CD14-positive monocyte (primary cell): ENCODE measurements at places on chromosomes 2 and 18. TPM values are rescaled to one million over a fixed set of nuclear protein-coding genes. Genes with fewer than 3 reads are reported as not detected.

DNA sequence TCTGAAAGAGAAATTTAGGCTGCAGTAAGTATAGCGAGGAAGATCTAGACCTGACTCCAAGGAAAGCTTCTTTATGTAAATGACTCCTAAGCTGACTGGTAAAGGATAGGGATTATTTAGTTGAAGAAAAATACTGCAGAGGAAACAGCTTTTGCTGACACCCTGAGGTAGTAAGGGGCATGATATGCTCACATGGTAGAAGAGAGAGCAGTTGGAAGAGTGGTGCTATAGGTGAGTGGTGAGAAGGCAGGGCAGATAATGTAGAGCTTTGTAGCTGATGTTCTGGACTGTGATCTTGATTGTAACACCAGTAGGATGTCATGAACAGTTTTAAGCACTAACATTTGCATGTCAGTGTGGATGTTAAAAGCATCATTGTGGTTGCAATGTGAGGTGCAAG, 639.1 kb upstream of the SLC39A10 start:
- no peak for DNase-seq
- H3K4me1 ChIP-seq, result no peaks in the 10 kb centered on the region
- no peak overlapping the region for H3K4me3 ChIP-seq
- no peaks in the 10 kb centered on the region for H3K27me3 ChIP-seq

DNA sequence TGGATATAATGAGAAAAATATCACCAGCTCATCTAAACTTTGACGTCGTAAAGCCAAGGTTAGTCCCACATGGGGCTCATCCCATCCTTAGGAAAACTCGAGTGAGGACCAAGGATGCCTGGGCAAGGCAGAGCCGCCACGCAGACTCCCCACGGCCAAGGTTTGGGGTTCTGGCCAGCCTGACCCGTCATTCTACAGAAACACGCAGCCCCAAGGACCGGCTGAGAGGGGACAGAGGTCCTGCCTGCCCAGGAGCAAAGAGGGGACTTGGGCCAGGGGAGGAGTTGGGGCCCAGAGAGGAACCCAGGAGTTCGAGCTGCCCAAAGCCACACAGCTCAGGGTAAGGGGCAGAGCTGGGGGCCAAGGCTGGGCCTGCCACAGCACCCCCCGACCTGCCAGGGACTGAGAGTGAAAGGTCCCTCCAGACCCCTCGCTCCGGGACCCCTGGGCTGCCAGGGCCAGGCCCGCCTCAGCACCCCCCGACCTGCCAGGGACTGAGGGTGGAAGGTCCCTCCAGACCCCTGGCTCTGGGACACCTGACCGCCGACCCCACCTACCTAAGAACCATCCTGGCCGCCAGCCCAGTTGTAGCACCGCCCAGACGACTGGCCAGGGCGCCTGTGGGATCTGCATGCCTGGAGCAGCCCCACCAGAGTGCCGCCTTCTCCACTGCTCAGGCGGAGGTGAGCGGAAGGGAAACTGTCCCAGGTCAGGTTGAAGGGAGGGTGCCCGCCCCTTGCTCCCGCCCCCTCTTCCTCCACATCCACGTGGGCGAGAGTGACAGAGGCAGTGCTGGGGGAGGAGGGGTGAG, at the start of gene PDCD1:
TSS of gene PDCD1 (minus strand) at position 689 of the 811 bp plus-strand sequence. CDS start at position 633, 56 bp downstream.
- no peaks in the 10 kb centered on the region for H3K27me3 ChIP-seq
- peaks cover 9% of the 10 kb centered on the region for H3K4me1 ChIP-seq
- H3K36me3 ChIP-seq, result no peaks in the 10 kb centered on the region
- H3K4me3 ChIP-seq, result no peak within 1 kb of the TSS
- no peak within 1 kb of the TSS for H3K27ac ChIP-seq

- H3K4me1 ChIP-seq, result no peaks in the 10 kb centered on the region
- no peak overlapping the region for H3K27ac ChIP-seq
- H3K4me3 ChIP-seq, result no peak overlapping the region
- no peaks in the 10 kb centered on the region for H3K27me3 ChIP-seq
- no peaks in the 10 kb centered on the region for H3K36me3 ChIP-seq
- no peak for DNase-seq
Observed at GRCh38 chr18:48636436-48636835, 97.6 kb downstream of the CTIF start.

- no peaks in the 10 kb centered on the region for H3K27me3 ChIP-seq
- H3K4me3 ChIP-seq, result peak overlapping the region; percentile 55
- peak overlapping the region; percentile 95 for H3K27ac ChIP-seq
Observed at GRCh38 chr2:233085839-233086150, 25.7 kb downstream of the INPP5D start.

Gene RAB27B
- 0.11 TPM for polyA plus RNA-seq

GRCh38 chr18:55387139-55387984, 200.6 kb downstream of the TCF4 start:
- DNase-seq, result no peak
- no peaks in the 10 kb centered on the region for H3K36me3 ChIP-seq
- H3K27ac ChIP-seq, result no peak overlapping the region
- H3K4me1 ChIP-seq, result no peaks in the 10 kb centered on the region

Gene CYP1B1
- polyA plus RNA-seq, result 162 TPM

DNA sequence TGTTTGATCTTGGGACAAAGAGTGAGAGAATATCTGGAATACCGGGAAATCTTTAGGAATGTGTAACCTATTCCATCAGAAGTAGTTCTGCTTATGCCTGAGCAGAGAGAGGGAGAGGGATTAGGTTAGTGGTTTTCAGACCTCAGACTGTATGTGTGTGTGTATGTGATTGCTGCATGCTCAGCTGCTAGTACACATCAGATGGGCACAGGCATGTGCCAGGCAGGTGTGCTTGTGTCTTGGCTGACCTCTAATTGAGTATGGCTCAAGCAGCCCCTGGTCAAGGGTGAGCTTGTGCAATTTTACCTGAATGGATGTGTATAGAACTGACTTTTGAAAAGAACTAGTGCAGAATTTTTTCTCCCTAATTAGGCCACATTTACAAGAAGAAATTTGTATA, 91.2 kb downstream of the INSIG2 start:
- H3K27me3 ChIP-seq, result no peaks in the 10 kb centered on the region
- no peak for DNase-seq
- H3K4me1 ChIP-seq, result peaks cover 20% of the 10 kb centered on the region
- H3K4me3 ChIP-seq, result no peak overlapping the region
- no peaks in the 10 kb centered on the region for H3K36me3 ChIP-seq
- H3K27ac ChIP-seq, result no peak overlapping the region

Gene UGT1A8
- polyA plus RNA-seq, result not detected

GRCh38 chr2:11713815-11714214, 32.6 kb upstream of the LPIN1 start:
- H3K36me3 ChIP-seq, result no peaks in the 10 kb centered on the region
- no peak overlapping the region for H3K4me3 ChIP-seq
- no peak for DNase-seq
- H3K4me1 ChIP-seq, result peaks cover 29% of the 10 kb centered on the region
- no peak overlapping the region for H3K27ac ChIP-seq

DNA sequence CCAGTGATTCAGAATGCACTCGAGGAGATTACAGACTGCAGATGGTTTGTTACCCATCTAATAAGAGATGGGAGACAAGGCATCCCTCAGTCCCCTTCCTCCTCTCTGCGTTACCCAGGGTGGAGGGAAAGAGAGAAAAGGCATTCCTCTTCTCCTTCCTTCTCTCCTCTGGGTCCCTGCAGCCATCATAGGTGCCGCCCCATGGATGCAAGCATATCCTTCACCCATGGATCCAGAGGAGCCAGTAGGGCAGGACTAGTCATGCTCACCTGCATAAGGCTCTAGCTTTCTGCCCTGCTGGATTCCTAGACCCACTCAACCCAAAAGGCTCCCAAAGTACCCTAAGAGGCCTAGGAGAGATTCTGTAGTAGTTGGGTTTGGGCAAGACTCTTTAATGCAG, 20.4 kb downstream of the CMPK2 start:
- H3K27ac ChIP-seq, result no peak overlapping the region
- no peaks in the 10 kb centered on the region for H3K27me3 ChIP-seq
- DNase-seq, result no peak
- H3K4me1 ChIP-seq, result no peaks in the 10 kb centered on the region
- H3K4me3 ChIP-seq, result no peak overlapping the region

Gene CABYR
- polyA plus RNA-seq, result not detected

Gene RBMS1
- polyA plus RNA-seq, result 91.2 TPM

Gene SP140L
- 8.5 TPM for polyA plus RNA-seq

DNA sequence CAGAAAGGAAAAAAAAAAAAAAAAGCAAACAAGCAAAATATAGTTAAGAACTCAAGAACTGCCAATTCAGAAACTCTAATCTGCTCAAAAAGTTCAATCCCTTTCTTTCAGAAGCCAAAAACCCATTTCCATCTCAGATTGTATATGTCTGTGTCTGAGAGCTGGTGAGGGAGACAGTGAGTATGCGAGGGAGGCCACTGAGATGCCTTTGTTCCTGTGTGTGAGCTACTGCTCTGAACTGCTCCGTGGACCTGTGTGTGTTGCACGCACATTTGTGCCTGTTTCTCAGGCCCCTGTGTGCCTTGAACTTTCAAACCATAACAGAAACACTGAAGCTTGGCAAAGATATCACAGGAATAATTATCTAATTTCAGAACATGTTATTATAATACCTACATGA, 2.5 kb upstream of the PKDCC start:
- no peaks in the 10 kb centered on the region for H3K36me3 ChIP-seq
- peaks cover 5% of the 10 kb centered on the region for H3K4me1 ChIP-seq
- H3K4me3 ChIP-seq, result no peak overlapping the region
- DNase-seq, result no peak
- no peak overlapping the region for H3K27ac ChIP-seq

DNA sequence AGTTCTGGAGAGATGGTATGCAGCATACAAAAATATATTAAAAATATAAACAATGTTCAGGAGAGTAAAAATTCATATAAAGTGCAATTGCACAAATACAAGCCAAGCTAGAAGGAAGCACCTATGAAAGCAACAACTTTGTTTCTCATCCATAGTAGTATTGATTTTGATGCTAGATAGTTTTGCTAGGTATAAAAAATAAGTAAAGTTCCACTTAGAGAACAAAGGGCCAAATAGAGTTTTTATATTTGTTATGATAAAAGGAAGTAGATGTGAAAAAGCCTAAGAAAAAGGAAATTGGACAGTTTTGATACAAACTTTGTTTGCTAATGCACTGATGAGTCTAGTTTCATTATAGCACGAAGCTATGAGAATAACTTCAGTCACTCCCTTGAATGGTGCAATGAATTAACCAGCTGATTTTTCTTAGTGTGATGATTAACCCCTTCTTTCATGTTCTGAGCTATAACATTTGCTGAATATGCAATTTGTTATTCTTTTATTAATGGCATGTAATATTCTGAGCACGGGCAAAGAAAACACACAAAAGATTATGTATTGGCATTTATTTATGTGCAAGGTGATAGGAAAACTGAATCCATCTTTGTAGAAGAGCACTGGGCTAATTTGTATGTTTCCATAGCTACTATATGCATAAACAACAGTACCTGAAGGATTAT, 24.7 kb downstream of the SLC5A7 start:
- H3K36me3 ChIP-seq, result no peaks in the 10 kb centered on the region
- no peaks in the 10 kb centered on the region for H3K27me3 ChIP-seq
- no peak overlapping the region for H3K4me3 ChIP-seq
- H3K4me1 ChIP-seq, result no peaks in the 10 kb centered on the region
- DNase-seq, result no peak

DNA sequence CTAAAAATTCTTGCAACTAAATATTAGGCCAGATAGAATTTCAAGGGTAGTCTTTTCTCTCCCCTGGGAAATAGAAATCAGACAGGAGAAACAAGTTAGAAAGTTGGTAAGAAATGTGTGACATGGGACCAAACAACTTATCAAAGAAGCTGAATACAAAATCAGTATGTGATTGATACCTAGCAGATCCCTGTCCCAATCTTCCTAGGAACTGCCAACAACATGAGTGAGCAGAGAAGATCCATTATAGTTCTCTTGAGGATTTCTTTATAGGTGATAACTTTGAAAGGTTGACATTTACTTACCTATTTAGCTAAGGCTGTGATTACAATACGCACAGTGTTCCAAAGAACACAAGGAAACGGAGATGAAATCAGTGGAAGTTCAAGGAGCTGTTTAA, 162.4 kb downstream of the DLGAP1 start:
- H3K4me1 ChIP-seq, result no peaks in the 10 kb centered on the region
- no peaks in the 10 kb centered on the region for H3K36me3 ChIP-seq
- H3K4me3 ChIP-seq, result no peak overlapping the region
- DNase-seq, result no peak
- no peak overlapping the region for H3K27ac ChIP-seq
- no peaks in the 10 kb centered on the region for H3K27me3 ChIP-seq

DNA sequence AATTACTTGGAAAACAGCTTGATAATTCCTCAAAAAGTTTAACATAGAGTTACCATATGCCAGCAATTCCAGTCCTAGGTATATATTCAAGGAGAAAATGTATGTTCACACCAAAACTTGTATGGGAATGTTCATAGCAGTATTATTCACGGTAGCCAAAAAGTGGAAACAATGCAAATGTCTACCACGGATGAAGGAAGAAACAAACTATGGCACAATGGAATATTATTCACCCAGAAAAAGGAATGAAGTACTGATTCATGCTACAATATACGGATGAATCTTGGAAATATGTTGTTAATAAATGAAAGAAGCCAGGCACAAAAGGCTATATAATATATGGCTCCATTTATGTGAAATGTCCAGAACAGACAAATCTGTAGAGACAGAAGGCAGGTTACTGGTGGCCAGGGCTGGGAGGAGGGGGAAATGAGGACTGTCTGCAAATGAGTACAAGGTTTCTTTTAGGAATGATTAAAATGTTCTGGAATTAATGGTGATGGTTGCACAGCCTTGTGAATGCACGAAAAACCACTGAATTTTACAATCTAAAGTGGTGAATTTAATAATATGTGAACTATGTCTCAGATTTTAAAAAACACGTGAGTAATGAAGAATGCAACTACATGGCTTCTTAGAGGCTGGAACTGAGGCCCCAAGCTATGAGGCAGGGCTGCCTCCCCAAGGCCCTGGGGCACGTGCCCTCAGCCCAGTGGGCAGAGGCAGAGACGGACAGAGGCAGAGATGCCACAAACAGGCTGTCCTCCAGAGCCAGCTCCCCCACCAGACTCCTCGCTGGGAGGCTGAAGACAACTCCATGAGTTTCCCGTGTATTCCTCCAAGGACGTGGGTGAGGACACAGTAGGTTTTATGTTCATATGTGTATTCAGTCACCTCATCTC, 5.0 kb downstream of the LIMS2 start:
- H3K27ac ChIP-seq, result no peak overlapping the region
- H3K4me1 ChIP-seq, result peaks cover 4% of the 10 kb centered on the region
- H3K36me3 ChIP-seq, result no peaks in the 10 kb centered on the region
- H3K4me3 ChIP-seq, result no peak overlapping the region
- H3K27me3 ChIP-seq, result peaks cover 24% of the 10 kb centered on the region

Gene MROH2A
- not detected for polyA plus RNA-seq

- no peaks in the 10 kb centered on the region for H3K36me3 ChIP-seq
- H3K4me3 ChIP-seq, result no peak overlapping the region
- DNase-seq, result no peak
- H3K4me1 ChIP-seq, result no peaks in the 10 kb centered on the region
- no peaks in the 10 kb centered on the region for H3K27me3 ChIP-seq
- no peak overlapping the region for H3K27ac ChIP-seq
Observed at GRCh38 chr2:57450170-57450569, 596.4 kb upstream of the VRK2 start.

Gene DHRS9
- 10.0 TPM for polyA plus RNA-seq

Gene FABP1
- not detected in 2 replicates for polyA plus RNA-seq

- peaks cover 76% of the 10 kb centered on the region for H3K36me3 ChIP-seq
- no peaks in the 10 kb centered on the region for H3K4me1 ChIP-seq
- no peak overlapping the region for H3K27ac ChIP-seq
- H3K4me3 ChIP-seq, result no peak overlapping the region
Observed at GRCh38 chr2:219142329-219142728, 18.3 kb downstream of the NHEJ1 start.
